Fibroblast of skin of right biceps (primary cell): ENCODE measurements at places on chromosomes 4 and X.

- DNase-seq: no peak
These were observed 1560.4 kb upstream of the TENM3 start for GRCh38 chr4:180682776-180683175.

- DNase-seq: peak; percentile 95
These were observed 466.8 kb upstream of the FAM241A start for GRCh38 chr4:111678479-111678878.

DNA sequence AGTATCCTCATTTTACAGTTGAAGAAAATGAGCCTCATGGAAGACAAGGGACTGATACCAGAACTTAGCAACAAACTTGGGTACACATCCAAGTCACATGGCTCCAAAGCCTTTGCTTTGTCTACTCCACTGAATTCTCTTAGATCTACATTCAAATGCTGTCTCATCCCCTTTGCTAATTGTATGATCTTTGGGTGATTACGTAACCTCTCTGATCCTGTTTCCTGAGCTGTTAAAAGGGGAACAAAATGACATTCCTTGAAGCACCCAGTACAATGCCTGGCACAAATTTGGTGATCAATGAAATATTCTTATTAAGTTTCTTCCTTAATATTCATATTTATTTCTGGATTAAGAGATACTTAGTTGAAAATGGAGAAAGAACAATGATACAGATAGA lies 5.9 kb upstream of the HPGD start:
- DNase-seq: no peak

DNA sequence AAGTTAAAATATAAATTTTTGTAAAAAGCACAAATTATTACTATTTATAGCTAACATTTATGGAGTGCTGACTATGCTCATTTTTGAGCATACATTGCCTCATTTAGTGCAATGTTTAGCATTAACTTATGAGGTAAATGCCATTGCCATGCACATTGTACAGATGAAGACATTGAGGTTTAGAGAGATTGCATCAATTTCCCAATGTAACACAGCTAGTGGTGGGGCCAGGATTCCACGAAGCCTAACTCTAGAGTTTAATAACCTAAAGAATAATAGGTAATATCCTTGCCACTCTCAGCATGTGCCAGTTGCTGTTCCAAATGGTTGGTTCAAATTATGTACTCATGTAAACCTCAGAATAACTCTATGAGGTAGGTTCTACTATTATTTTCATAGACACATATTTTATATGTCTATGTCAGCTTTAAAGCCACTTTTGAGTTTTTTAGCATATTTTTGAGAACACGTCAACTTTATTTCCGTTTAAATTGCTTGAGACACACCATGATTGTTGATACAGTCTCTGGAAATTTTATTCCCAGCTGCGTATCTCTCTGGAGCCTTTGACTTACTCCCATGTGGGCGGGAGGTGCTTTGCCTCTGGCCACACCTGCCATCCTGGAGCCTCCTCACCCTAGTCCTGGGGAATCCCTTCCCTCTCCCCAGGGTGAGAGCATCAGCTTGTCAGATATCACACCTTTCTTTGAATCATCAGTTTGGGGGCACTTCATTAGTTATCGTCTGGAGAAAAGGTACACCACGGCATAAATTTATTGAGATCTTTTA lies 10.8 kb upstream of the ADH1A start:
- DNase-seq: peak; percentile 16

DNA sequence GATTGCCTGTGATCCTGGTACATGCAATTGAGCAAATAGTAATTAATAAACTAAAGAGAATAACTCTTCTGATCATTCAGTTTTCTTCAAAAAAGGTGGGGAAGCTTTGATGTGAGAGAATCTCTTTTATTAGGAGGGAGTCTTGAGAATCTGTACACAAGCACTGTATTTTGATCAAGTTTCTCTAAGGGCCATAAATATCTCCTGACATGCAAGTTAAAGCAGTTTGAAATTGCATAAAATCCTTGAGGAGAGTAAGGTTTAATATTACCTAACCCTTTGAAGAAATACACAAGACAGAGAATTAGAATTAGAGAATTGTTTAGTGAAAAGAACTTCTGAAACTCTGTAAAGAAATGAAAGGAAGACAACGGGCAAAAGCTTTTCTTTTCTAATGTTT lies 326.9 kb downstream of the FAT4 start:
- DNase-seq: no peak

GRCh38 chr4:108426493-108426892 lies 193.9 kb upstream of the RPL34 start:
- DNase-seq: peak; percentile 85

GRCh38 chr4:83858131-83858530 lies 322.2 kb downstream of the GPAT3 start:
- peak; percentile 54 for DNase-seq

GRCh38 chr4:143626134-143626911 lies 74.2 kb downstream of the FREM3 start:
- peak; percentile 65 for DNase-seq

GRCh38 chrX:40938423-40938822 lies 146.8 kb upstream of the USP9X start:
- DNase-seq: peak; percentile 87

DNA sequence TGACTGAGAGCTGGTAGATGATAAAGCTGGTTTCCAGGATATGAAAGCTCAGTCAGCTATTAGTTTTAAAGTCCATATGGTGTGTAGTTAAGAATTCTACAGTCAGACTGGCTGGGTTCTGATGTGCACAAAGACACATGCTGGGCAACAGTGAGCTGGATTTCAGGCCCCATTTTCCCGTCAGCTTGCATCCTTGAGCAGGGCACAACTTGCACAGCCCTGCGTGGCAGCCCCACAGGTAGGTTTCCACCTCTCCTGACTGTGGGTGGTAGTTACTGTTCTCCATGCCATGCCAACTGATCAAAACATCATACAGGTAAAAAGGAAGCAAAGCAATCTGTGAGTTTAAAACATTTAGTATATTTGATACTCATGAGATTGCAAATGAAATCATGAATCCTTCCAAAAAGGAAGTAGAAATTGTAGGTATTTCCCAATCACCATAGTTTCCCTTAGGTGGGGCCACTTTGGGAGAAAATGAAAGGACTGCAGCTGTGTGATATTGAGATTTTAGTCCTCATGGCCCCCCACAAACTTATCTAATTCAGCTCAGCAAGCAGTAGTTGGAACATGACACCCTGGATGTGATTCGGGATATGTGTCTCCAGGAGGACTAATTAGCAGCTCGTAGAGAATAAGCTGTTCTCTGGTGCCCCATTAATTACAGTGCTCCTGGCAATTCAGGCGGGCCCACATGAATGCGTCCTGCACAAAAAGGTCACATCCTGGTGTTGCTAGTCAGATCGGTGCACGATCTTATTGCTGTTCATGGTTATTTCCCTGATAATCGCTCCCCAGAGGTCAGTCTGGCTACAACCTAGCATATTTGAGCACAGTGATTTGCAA lies 42.4 kb upstream of the NOCT start:
- no peak for DNase-seq

DNA sequence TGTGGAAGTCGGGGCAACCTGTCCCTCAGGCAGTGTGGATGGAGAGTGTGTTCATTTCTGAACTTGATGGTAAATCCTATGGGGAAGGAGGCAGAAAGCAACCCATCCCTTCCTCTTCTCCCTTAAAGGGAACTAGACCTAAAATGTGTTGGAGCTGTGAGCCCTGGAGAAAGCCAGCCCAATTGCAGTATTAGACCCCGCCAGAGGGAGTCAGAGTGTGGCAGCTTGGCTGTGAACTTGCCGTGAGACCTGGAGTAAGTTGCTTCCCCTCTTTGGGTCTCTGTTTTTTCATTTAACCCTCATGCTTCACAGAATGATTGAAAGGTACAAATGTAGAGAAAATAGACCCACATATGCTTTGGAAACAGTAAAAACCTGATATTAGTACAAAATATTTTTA lies 108.7 kb upstream of the PAK3 start:
- no peak for DNase-seq

DNA sequence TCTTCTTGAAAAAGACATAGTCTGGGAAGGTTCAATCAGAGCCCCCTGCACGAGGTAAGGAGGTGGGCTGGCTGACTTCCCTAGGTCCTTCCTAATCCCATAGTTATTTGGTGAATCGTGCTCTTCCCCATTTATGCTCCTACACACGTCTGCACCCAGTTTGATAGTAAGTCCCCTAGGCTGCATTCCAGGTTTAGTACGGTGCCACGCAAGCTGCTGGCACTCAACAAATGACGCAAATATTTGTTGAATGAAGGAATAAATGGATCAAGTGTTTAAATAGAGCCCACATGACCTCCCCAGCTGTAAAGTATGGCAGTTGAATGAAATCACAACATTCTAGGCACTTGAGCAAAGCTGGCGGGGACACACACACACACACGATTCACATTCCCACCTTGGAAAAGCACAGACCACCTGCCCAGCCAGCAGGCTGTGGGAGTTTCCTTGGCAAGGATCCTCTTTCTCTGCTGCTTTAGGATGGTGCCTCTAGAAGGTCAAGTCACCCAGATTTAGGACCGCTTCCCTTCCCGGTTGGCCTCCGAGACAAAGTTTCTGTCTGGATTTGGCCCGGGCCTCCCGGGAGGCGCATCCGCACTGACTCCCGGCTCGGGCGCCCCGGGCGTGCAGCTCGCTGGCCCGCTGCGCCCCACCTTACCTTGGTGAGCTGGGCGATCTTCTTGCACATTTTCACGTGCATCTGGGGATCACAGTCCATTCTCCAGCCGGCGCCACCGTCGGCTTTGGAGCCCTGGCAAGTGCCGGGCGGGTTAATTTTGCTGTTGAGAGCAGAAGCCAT lies 721 bp downstream of the FAM184B start:
- peak; percentile 57 for DNase-seq

DNA sequence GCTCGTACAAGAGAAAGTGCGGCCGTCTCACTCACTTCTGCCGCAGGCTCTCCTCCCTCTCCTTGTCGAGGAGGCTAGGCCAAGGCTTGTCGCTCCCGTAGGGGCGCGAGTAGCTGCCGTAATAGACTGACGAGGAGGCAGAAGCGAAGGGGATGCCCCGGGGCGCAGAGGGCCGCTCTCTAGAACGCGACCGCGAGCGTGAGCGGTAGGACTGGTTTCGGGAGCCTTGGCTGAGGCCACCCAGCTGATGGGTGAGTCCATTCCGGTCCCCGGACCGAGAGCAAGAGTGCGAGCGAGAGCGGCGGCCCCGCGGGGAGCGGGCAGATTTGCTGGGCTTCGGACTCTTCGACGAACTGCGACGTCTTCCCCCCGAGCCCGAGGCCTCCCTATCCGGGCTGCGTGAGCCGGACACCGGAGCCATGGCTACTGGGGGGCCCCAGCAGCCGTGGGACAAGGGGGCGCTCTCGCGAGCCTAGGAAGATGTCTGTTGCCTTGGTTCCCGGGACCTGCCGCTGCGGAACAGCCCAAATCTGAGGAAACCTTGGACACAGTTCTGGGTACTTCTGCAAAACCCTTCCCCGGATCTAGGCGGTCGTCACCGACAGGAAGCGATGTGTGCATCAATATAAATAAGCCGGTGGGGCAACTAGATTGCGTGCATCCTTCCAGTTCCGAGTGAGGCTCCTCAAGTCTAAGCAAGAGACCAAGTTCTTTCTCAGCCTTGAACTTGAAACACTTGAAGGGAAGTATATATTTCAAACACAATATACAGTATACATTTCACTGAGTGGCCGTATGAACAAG lies at the start of gene NKAP:
TSS of gene NKAP (minus strand) at position 567 of the 804 bp plus-strand sequence. CDS start at position 421, 146 bp downstream.
- peak; percentile 93 for DNase-seq

GRCh38 chr4:59553063-59553720 lies 1646.9 kb upstream of the ADGRL3 start:
- peak; percentile 32 for DNase-seq

DNA sequence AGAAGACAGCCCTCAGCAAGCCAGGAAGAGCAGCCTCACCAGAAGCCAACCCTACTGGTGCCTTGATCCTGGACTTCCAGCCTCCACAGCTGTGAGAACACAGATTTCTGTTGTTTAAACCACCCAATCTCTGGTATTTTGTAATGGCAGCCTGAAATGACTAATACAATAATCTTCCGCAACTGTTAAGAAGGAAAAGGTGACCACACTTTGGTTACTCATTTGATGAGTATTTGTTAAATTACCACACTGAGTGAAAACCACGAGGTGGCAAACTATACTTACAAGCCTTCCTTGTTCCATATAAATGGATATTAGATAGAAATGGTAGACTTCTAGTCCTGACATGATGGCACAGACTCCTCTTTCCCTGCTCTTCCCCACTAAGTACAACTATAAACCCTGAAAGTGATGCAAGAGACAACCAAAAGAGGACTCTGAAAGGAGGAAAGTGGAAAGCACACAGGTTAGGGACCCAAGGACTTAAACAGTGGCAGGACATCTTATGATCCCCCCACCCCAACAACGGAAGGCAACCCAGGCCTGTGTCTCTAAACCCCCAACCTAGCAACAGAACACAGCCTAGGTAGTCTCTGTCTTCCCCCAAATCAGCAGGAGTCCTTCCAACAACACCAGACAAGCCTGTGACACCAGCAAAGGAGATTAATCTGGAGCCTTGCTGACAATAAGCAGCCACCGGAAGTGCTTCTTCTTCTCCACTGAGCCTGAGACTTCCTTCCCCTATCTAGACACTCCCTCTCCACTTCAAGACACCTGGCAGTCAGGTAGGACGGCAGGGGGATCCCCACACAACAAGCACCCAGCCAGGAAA lies 12.3 kb downstream of the ZNF182 start:
- DNase-seq: peak; percentile 70

GRCh38 chr4:119068529-119068962 lies 67.1 kb upstream of the MYOZ2 start:
- no peak for DNase-seq

DNA sequence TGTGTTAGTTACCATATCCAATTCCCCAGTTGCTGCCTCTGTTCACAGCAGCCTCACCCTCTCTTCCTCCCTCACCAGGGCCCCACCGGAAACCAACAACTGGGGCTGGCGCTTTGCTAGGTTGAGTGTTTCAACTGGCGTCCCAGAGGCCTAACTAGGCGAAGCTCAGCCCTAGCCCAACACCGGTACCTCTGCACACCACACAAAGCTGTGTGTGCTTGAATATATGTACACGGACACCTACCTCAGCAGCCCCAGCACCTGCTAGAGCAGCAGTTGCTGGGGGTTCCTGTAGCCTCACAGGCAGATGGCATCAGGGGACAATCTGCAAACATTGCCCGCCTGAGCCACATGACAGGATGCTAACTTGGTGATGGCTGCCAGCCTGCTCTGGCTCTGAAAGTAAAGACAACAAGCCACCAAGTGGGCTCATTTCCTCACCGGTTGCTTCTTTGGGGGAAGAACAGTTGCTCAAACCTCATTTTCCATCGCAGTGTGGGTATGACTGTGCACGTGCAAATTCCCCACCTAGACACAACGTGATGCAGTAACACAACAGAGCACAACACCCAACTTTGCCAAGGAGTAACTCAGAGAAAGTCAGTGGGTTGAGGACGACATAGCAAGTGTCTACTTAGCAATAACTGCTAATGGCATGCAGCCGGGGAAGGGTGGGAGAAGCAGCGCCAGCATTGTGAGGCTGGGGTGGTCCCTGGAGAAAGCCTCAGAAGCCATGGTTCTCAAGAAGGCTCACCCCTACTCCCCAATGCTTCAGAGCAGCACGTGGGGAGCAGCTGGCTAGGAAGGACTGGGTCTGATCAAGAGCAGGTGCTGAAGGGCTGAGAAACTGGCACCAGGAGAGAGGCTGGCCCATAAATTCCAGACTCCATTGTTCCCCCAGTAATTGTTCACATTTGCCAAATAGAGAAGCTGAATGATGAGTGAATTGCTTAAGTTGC lies 139.5 kb downstream of the SH3KBP1 start:
- DNase-seq: no peak

GRCh38 chrX:16484338-16484737 lies 165.6 kb upstream of the S100G start:
- peak; percentile 96 for DNase-seq

- DNase-seq: peak; percentile 75
These were observed at the start of gene PABPC4L for GRCh38 chr4:134201216-134202161. PABPC4L (minus strand) TSS chr4:134201789; CDS start chr4:134201019, 770 bp downstream.

GRCh38 chr4:39521253-39521919 lies 5.9 kb downstream of the UGDH start:
- DNase-seq: peak; percentile 82
